Activated T-cell treated with anti-CD3 and anti-CD28 coated beads, Interleukin-2, amount 50 U/mL, for 4 hours (primary cell): ENCODE measurements at places on chromosomes 2 and 18. TPM values are rescaled to one million over a fixed set of nuclear protein-coding genes. Genes with fewer than 3 reads are reported as not detected.

Gene LINC00305
- not detected for total RNA-seq

Gene ADGRF3
- total RNA-seq, result 1.9 TPM

Gene INPP5D
- total RNA-seq, result 31.2 TPM

Gene ABHD1
- not detected for total RNA-seq

Gene NT5DC4
- total RNA-seq, result not detected

Gene C2orf66
- not detected for total RNA-seq

Gene RPL31
- total RNA-seq, result 1,558 TPM
